Renal cortical epithelial cell (primary cell): ENCODE measurements at places on chromosomes 1 and 21. TPM values are rescaled to one million over a fixed set of nuclear protein-coding genes. Genes with fewer than 3 reads are reported as not detected.

- DNase-seq: peak; percentile 34
Measured at GRCh38 chr1:33111965-33112364, 31.0 kb downstream of the AZIN2 start.

GRCh38 chr1:67874501-67875111 lies 41.3 kb upstream of the GNG12 start:
- DNase-seq: no peak

DNA sequence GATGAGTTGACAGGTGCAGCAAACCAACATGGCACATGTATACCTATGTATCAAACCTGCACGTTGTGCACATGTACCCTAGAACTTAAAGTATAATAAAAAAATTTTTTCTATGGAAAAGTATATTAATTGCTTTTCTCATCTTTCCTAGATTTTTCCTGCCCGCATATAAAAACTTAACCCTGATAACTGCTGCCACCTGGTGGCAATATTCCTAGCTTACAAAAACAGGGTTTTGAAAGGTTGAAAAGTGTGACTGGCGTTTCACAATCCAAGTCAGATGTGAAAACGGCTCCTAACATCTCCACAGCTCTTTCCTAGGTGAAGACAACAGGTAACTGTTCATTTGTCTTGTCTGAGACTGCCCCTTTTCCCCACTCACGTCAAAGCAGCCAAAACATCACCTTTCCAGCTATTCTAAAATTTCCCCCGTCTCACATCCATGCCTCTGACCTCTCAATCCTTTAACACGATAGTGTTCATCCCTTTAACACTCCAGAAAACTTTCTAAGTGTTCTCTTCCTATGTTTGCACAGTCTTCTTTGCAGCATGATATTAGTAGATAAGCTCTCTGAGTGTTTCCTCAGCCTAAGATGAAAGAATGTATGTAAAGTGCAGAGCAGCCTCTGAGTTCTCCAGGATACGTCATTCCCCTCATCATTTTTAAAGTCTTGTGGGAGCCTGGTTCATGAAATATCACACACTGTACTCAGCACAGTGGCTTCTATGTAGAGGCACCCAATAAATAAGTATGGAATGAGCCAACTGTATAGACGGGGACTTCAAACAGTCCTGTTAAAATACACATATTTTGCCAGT lies 27.5 kb downstream of the OVGP1 start:
- peak; percentile 47 for DNase-seq

OR2M3 gene
- not detected in 2 replicates for total RNA-seq

SYDE2 gene
- total RNA-seq: 6.4 and 9.7 TPM in 2 replicates
